ENCODE measurements at places on chromosomes 12 and 14.

DNA sequence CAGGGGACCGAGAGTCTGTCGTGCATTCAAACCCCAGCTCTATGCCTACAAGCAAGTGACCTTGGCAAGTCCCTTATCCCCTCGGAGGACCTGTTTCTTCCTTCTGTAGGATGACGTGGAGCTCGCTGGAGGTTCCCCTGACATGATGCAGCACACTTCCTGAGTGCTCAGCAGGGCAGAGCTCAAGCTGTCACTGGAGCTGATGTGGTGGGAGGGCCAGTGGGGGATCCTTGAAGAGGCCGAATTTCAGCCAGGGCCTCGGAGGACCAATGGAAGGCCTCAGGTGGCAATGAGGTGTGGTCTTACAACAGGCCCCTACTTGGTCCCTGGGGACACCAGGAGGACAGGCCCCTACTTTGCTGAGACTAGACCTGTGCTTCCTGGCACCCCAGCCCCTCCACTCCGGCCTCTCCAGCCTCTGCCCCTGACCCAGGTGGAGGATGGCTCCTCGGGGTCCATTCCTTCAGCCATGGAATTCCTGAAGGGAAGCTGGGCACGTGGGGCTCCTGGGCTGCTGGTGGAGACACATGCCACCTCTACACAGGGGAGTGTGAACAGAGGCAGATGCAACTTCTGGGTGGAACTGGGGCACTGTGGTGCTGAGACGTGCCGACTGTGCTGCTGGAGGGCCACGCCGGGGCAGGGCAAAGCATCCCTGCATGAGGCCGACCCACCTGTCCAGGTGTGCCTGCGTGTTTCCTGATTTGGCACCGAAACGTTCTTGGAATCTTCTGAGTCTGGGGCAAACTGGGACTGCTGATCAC, 18.7 kb upstream of the KIF26A start:
- DNase-seq, result no peak

GRCh38 chr12:5272018-5272785, 159.7 kb upstream of the NTF3 start:
- DNase-seq, result no peak

- no peak for DNase-seq
Observed at GRCh38 chr12:120835304-120835612, 68.9 kb downstream of the SPPL3 start.

- DNase-seq, result no peak
Observed at GRCh38 chr14:77526266-77526665, 27.6 kb upstream of the ISM2 start.

DNA sequence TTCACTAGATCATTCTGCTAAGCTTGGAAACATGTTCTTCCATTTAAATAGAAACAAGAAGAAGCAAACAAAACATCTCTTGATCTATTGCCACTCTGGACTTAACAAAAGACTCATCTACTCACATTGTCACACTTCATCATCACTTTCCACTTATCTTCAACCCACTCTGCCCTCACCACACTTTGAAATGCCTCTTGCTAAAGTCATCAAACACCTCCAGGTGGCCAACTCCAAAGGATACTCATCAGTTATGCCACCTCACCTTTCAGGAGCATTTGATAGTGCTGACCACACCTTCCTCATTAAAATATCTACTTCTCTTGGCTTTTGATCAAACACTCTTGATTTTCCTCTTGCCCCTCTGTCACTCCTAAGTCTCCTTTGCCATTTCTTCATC, 7.2 kb downstream of the EFCAB11 start:
- no peak for DNase-seq

GRCh38 chr12:130949806-130950205, 3.9 kb upstream of the ADGRD1 start:
- DNase-seq, result no peak

- no peak for DNase-seq
Observed at GRCh38 chr12:59651229-59651920, 55.5 kb downstream of the SLC16A7 start.

DNA sequence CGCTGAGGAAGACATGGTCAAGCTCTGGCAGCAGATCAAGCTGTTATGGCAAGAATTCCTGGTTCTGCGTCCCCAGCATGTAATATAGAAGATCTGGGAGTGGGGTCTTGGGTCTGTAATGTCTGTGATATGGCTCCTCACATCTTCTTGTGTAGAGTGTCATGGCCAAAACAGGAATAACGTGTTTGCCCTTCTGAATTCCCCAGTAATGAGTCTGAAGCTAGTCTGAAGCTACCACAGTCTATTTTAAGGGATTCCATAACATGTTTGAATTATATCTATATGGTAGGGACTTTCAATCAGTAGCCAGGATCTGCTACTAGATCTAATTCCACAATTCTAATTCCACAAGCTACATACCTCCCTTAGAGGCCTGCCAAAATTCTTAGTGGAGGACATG, 31.4 kb upstream of the SOX5 start:
- DNase-seq, result no peak

- DNase-seq, result no peak
Observed at GRCh38 chr14:74618078-74618952, 6.3 kb upstream of the LTBP2 start.

DNA sequence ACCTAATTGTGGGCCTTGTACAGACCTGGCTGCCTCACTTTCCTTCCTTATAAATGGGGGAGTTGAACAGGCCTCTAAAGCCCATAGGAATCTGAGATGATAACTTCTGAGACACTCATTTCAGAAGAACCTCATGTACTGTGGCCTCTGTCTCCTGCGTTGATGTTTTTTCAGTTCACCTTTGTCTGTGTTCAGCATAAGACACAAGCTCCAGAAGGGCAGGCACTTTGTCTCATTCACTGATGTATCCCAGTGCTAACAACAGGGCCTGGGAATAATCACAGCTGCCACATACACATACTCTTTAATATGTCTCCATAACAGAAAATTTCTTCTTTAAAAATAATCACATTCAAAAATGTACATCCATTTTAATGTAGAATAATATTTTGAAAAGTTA, 3.3 kb downstream of the FGD6 start:
- no peak for DNase-seq

- no peak for DNase-seq
Observed at GRCh38 chr12:75294797-75295196, 35.3 kb downstream of the CAPS2 start.

DNA sequence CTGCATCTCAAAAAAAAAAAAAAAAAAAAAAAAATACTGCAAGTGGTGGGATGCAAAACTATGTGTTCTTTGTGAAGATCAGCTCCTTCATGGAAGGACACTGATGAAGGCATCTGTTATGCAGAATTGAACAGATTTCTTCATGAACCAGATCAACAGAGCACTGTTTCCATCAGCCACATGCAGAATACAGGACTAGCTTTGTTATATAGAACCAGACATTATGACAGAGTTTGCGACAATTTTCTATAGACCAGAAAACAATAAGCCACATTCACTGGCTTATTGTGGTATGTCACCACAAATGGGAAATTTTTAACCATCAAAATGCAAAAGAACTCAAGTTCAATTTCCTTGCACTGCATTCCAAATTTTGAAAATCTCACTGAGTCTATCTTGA, 34.7 kb downstream of the CIT start:
- no peak for DNase-seq

DNA sequence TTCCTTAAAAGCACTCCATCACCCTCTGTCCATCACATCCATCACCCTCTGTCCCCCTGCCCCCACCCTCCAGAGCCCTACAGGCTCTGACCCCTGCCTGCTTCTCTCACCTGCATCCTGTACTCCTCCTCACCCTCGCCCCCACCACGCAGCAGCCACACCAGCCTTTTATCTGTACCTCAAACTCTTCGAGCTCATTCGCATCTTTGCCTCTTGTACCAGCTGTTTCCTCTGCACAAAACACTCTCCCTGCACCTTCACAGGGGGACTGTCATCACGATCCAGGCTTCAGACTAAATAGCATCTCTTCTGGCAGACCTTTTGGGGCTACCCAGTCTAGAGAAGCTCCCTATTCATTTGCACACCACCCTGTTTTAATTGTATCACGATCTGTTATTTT, 24.1 kb downstream of the TMEM229B start:
- DNase-seq, result no peak

- no peak for DNase-seq
Observed at GRCh38 chr12:9406564-9407424, 198.6 kb upstream of the PZP start.

- no peak for DNase-seq
Observed at GRCh38 chr12:99004799-99005466, 359.8 kb downstream of the APAF1 start.

- DNase-seq, result no peak
Observed at GRCh38 chr14:87995500-87996290, 2.7 kb upstream of the GALC start.

- DNase-seq, result no peak
Observed at GRCh38 chr12:120760349-120761254, 35.0 kb downstream of the ACADS start.

DNA sequence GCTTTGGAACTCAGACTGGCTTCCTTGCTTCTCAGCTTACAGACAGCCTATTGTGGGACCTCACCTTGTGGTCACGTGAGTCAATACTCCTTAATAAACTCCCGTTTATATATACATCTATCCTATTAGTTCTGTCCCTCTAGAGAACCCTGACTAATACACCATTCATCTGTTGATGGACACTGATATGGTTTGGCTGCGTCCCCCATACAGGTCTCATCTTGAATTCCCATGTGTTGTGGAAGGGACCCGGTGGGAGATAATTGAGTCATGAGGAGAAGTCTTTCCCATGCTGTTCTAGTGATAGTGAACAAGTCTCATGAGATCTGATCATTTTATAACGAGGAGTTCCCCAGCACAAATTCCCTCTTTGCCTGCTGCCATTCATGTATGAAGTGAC, 57.0 kb downstream of the OTOGL start:
- no peak for DNase-seq

- DNase-seq, result no peak
Observed at GRCh38 chr12:97275256-97275655, 187.3 kb upstream of the RMST start.

GRCh38 chr12:63151623-63152320, 771 bp upstream of the AVPR1A start:
- peak; percentile 57 for DNase-seq

- peak; percentile 23 for DNase-seq
Observed at GRCh38 chr14:68248481-68249255, 429.1 kb downstream of the RAD51B start.

DNA sequence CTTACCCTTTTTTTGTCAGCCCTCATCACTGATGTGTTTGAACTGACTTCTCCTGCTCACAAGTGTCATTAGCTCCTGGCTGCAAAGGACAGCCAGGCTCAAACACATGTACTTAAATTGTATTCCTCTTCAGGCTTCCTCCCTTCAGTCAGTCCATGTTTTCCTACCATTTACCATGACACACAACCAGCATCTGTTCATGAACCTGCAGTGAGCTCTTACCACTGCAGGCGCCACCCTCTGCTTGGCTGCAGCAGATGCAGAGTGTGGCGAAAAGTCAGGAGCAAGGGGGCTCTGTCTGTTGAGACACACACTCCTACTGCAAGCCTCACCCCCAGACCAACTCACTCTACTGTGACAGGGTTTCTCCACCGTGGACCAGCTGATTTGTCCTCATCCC, 70.2 kb downstream of the TSPAN11 start:
- no peak for DNase-seq

GRCh38 chr14:22819151-22819988, 4.1 kb upstream of the SLC7A7 start:
- peak; percentile 61 for DNase-seq

DNA sequence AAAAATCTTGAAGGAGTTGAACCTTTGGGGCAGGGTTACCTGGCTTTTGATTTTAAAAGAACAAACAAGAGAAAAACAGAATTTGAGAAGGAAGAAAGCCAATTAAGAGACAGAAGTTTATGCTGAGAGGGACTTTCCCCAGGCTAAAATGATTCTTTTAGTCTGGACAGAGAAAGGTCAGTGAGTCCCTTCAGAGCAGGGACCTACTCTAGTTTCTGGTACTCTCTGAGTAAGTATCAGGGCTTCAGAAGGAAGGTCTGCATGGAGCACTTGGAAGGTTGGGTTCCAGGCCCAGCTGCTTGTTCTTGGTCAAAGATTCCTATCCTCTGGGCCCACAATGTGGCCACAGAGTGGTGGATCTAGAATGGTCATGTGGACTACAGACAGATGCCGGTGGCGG, 59.6 kb downstream of the KLRG1 start:
- no peak for DNase-seq

DNA sequence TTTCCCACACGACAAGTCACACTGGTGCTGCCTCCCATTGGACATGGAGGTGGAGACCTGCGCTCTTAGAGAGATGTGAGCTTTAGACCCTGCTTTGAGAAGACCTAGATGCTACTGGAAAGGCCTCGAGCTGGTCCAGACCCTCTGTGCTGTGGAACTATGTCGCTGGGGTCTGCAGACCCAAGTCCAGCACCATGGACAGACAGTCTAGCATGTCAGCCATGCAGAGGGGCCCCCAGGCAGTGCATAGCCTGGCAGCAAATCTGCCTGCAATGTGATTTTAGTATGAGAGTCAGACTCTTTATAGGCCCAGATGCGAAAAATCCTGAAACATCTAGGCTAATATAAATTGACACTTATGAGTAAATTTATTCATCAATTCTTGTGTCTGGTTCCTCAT, 141.5 kb downstream of the NTF3 start:
- DNase-seq, result no peak

- no peak for DNase-seq
Observed at GRCh38 chr12:105552056-105552455, 221.6 kb downstream of the C12orf75 start.

- DNase-seq, result no peak
Observed at GRCh38 chr12:23197266-23197665, 572.3 kb downstream of the ETNK1 start.

DNA sequence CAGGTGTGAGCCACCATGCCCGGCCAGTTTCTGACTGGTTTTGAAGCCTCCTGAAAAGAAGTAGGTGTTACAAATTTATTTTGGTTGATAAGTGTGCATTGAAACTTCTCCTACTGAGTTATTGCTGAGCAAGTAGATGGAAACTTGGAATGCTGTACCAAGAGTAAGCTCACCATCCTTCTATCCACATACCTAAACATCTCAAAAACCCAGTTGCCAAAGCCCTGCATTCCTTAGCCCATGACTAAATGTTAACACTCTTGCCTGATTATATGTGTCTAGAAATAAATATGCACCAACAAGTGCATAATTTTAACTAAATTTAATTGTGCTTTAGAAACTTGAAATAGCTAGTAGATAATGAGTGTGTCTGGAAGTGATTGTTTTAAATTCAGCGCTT, 357.8 kb downstream of the DUSP6 start:
- no peak for DNase-seq

DNA sequence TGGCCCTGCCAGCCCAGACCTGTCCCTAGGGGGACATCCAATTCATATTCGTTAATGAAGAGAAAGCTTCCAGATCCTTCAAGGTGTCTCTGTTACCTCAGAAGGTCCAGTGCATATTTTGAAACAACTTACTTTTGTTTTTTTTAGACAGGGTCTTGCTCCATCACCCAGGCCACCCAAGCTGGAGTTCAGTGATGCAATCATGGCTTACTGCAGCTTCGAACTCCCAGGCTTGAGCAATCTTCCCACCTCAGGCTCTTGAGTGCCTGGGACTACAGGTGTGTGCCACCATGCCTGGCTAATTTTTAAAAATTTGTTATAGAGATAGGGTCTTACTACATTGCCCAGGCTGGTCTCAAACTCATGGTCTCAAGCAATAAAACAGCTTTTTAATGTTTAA, 48.4 kb downstream of the B4GALNT3 start:
- no peak for DNase-seq
